ENCODE measurements at places on chromosomes 7 and 10. TPM values are rescaled to one million over a fixed set of nuclear protein-coding genes. Genes with fewer than 3 reads are reported as not detected.

The NPFFR1 gene
- total RNA-seq, result under 0.01 TPM

The PPIA gene
- total RNA-seq, result 1,792 TPM

DNA sequence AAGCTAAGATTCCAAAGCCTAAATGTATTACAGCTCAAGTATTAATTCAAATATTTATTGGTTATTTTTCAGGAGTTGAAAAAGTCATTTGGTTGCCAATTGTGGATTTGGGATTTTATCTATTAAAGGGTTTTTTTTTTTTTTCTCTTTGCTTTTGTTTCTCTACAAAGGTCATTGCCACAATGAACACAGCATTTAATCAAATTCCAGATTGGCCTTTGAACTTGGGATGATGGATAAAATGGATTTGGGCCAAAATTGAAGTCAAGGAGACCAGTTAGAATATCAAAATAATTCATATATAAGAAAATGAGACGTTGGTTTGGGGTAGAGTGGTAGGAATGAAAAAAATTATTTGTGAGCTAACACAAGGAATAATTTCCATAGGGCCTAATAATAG lies 9.6 kb downstream of the LIPN start:
- H3K36me3 ChIP-seq, result no peaks in the 10 kb centered on the region
- no peaks in the 10 kb centered on the region for H3K27me3 ChIP-seq
- no peak overlapping the region for H3K4me3 ChIP-seq
- DNase-seq, result no peak

DNA sequence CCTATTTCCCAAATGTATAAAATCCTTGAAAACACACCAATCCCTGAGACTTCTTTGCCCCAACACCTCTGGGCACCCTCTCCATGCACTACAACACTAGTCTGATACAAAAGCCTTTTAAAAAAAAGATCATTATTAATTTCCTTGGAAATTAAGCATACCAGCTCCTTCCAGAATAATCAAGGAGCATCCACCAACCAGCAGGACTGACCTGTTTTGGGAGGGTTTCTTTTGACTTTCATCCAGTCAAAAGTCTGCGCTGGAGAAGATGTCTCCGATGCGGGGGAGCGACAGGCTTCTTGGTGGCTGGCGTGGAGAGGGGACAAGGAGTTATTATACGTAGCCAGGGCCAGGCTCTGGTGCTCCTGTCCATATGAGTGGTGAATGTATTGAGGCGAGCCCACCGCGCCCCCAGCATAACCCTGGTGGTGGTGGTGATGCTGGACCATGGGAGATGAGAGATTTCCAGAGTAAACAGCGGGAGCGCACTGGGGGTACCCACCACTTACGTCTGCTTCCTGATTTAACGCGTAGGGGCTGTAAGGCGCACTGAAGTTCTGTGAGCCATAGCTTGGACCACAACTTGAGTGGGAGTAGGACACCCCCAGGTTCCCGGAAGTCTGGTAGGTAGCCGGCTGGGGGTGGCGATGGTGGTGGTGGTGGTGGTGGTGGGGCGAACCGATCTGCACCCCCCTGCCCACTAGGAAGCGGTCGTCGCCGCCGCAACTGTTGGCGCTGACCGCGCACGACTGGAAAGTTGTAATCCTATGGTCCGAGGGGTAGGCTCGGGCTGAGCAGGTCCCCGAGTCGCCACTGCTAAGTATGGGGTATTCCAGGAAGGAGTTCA lies 527 bp downstream of the HOXA1 start:
- H3K27ac ChIP-seq, result no peak overlapping the region
- peaks cover 18% of the 10 kb centered on the region for H3K4me1 ChIP-seq
- no peak for DNase-seq
- H3K4me3 ChIP-seq, result no peak overlapping the region
- H3K27me3 ChIP-seq, result peaks cover 26% of the 10 kb centered on the region

- H3K4me1 ChIP-seq, result peaks cover 61% of the 10 kb centered on the region
- DNase-seq, result peak; percentile 84
- H3K36me3 ChIP-seq, result peaks cover 6% of the 10 kb centered on the region
These were observed 677 bp downstream of the TSPAN14 start for GRCh38 chr10:80454513-80455460.

DNA sequence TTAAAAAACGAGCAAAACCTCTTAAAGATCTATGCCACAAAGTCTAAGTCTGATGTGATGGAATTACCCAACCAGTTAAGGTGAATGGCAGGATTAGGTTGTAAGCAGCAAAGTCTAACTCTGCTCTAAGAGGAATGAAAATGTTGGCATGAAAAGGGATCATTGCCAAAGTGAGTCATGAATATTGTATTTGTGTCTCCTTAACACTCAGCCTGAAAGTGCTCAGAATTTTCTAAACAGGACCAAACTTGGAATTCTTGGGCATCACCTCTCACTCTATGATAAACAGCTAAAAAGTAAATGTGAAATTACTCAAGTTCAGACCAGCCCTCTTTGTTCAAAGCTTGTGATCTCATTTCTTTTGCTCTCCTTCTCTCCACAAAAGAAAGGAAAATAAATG lies 27.0 kb downstream of the PPP1R3A start:
- H3K27me3 ChIP-seq, result no peaks in the 10 kb centered on the region
- no peak overlapping the region for H3K27ac ChIP-seq
- H3K4me1 ChIP-seq, result no peaks in the 10 kb centered on the region
- H3K36me3 ChIP-seq, result no peaks in the 10 kb centered on the region
- DNase-seq, result no peak

- H3K27ac ChIP-seq, result no peak overlapping the region
- DNase-seq, result no peak
- H3K4me1 ChIP-seq, result peaks cover 4% of the 10 kb centered on the region
- no peaks in the 10 kb centered on the region for H3K36me3 ChIP-seq
- H3K27me3 ChIP-seq, result no peaks in the 10 kb centered on the region
These were observed 259.0 kb downstream of the BBS9 start for GRCh38 chr7:33388332-33388731.

DNA sequence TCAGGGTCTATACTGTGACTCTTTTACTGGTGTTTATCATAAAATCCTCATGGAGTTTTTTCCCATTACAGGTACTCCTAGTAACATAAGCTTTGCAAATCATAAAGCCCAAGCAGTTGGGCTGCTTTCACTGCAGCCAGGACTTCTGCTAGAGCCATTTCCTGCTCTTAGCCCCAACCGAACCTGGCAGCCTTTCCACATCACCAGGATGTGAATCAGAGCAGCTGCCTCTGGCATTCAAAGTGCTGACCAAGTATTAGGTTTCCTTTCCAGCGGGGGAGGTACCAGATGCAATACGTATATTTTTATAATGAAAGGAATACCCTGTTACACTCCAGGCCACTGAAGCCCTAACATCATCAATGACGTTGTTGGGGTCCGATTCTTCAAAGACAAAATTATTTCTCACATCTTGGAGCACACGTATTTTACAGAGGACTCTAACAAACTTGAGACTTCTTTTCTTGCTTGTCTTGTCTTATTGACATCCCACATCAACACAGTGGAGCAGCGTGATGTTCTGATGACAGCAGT lies 3.6 kb upstream of the HTR5A start:
- H3K4me1 ChIP-seq, result no peaks in the 10 kb centered on the region
- H3K27me3 ChIP-seq, result no peaks in the 10 kb centered on the region
- H3K4me3 ChIP-seq, result no peak overlapping the region
- DNase-seq, result peak; percentile 3
- H3K36me3 ChIP-seq, result no peaks in the 10 kb centered on the region
- H3K27ac ChIP-seq, result no peak overlapping the region

GRCh38 chr7:76310102-76310957 lies 7.9 kb downstream of the HSPB1 start:
- peak overlapping the region; percentile 83 for H3K27ac ChIP-seq
- no peaks in the 10 kb centered on the region for H3K27me3 ChIP-seq
- H3K4me1 ChIP-seq, result peaks cover 42% of the 10 kb centered on the region
- peak; percentile 80 for DNase-seq

- no peak overlapping the region for H3K27ac ChIP-seq
- H3K27me3 ChIP-seq, result no peaks in the 10 kb centered on the region
- no peak for DNase-seq
- no peaks in the 10 kb centered on the region for H3K4me1 ChIP-seq
- H3K36me3 ChIP-seq, result no peaks in the 10 kb centered on the region
These were observed 11.2 kb upstream of the ARPC1A start for GRCh38 chr7:99314504-99314903.

GRCh38 chr10:97919012-97919411 lies 69.4 kb downstream of the GOLGA7B start:
- DNase-seq, result no peak
- H3K4me3 ChIP-seq, result no peak overlapping the region
- H3K36me3 ChIP-seq, result no peaks in the 10 kb centered on the region
- no peaks in the 10 kb centered on the region for H3K27me3 ChIP-seq
- H3K4me1 ChIP-seq, result peaks cover 47% of the 10 kb centered on the region

GRCh38 chr7:21883069-21883468 lies 62.6 kb downstream of the CDCA7L start:
- H3K27ac ChIP-seq, result no peak overlapping the region
- DNase-seq, result no peak
- no peaks in the 10 kb centered on the region for H3K27me3 ChIP-seq
- no peaks in the 10 kb centered on the region for H3K36me3 ChIP-seq
- no peaks in the 10 kb centered on the region for H3K4me1 ChIP-seq
- H3K4me3 ChIP-seq, result no peak overlapping the region

- no peaks in the 10 kb centered on the region for H3K27me3 ChIP-seq
- DNase-seq, result peak; percentile 26
- no peak overlapping the region for H3K4me3 ChIP-seq
- no peaks in the 10 kb centered on the region for H3K4me1 ChIP-seq
- H3K36me3 ChIP-seq, result no peaks in the 10 kb centered on the region
- H3K27ac ChIP-seq, result no peak overlapping the region
These were observed 54.6 kb upstream of the NRG3 start for GRCh38 chr10:81820418-81820817.

GRCh38 chr10:44902941-44903545 lies 8.1 kb upstream of the TMEM72 start:
- no peaks in the 10 kb centered on the region for H3K27me3 ChIP-seq
- DNase-seq, result peak; percentile 46
- H3K4me3 ChIP-seq, result no peak overlapping the region
- peaks cover 9% of the 10 kb centered on the region for H3K4me1 ChIP-seq
- no peaks in the 10 kb centered on the region for H3K36me3 ChIP-seq
- no peak overlapping the region for H3K27ac ChIP-seq

- no peaks in the 10 kb centered on the region for H3K27me3 ChIP-seq
- no peak for DNase-seq
- no peaks in the 10 kb centered on the region for H3K36me3 ChIP-seq
- H3K27ac ChIP-seq, result no peak overlapping the region
These were observed 538.5 kb downstream of the SUGCT start for GRCh38 chr7:40673285-40673684.

DNA sequence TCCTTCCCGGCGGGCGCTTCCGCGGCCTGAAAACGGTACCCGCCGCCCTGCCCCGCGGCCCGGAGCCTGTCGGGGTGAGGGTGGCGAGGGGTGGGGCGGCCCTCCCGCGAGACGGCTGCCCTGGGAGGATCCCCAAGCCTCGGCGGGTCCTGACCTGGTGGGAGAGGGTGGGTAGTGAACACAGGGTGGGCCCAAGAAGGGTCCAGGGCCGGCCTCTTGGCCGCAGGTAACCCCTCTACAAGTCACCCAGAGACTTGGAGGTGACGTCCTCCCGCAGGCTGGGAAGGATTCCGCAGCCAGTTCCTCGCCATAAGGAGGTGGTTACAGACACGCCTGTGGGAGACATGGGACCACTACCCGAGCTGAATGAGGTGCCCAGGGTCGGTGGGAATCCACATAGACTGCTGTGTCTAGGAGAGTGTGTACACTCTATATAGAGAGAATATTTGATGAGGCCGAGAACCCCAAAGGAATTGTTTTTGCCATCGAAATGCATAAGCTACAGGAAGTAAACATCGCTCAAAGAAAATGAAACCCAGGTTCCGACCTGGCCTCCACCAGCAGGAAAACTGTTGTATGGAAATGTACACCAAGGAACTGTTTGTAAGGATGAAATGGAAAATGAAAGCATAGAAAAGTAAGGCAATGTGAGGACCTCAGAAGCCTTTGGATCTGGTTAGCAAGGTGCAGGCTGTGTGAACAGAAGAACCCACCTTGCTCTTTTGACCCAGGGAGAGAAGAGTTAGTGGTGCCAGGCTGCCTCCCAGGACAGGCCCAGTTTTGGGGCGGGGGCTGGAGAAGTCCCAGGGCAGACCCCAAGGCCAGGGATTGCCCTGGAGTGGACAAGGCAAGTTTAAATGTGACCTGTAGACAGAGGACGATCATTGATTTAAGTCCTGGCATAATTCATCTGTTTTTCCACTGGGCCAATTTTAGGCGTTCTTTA lies 659 bp downstream of the OPTN start:
- no peaks in the 10 kb centered on the region for H3K36me3 ChIP-seq
- peak overlapping the region; percentile 82 for H3K27ac ChIP-seq
- H3K4me3 ChIP-seq, result peak overlapping the region; percentile 99
- H3K27me3 ChIP-seq, result no peaks in the 10 kb centered on the region
- peak; percentile 24 for DNase-seq
- no peaks in the 10 kb centered on the region for H3K4me1 ChIP-seq

DNA sequence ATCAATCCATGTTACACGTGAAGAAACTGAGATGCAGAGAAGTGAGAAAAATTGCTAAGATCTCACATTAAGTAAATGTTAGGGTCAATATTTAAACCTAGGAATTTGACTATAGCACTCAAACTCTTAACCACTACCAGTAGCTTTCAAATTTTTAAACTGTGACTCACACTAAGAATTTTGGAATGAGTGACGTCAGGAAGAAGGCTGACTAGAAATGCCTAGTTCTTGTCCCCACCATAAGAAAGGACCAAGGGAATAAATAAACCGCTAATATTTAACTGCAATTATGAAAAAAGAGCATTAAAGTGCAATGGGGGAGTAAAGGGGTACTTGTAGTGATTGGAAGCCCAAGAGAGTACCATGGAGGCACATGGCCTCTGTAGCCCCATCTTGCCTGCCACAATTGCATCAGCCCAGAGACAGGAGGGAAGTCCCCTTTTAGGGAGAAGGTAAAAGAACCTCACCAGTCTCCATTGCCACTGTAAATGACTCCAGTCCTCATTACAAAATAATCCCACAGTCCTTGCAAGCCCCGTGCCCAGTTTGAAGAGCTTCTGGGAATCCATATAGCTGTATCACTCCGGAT lies 3.5 kb upstream of the AKR1B1 start:
- DNase-seq, result no peak
- H3K36me3 ChIP-seq, result no peaks in the 10 kb centered on the region
- no peaks in the 10 kb centered on the region for H3K27me3 ChIP-seq
- H3K27ac ChIP-seq, result no peak overlapping the region

DNA sequence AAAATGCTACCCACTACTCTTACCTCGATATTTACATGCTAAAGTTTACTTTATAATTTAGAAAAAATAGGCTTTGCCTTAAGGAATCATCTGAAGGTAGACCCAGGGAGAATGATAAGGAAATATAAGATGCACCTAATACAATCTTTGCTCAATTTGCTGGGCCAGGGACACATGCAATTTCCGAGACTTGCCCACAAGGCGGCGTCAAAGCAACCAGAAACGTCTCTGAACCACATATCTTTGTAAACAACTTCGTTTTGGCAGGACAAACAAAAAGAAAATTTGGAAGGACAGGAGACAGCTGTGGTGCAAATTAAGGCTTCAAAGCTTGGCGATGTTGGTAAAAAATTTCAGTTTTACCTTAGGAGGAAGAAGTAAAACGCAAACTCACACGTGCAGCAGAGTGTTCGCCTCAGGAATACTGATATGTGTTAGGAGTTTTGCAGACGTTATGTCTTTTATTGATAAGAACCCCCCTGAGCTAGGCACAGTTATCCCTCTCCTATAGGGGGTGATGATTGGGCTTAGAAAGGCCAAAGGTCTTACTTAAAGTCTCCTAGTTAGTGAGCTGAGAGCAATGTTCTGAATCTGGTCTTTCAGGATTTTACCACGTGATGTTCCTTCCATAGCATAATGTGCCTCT lies 134.3 kb downstream of the PRKCQ start:
- no peaks in the 10 kb centered on the region for H3K36me3 ChIP-seq
- H3K27me3 ChIP-seq, result no peaks in the 10 kb centered on the region
- H3K4me3 ChIP-seq, result no peak overlapping the region
- no peaks in the 10 kb centered on the region for H3K4me1 ChIP-seq
- H3K27ac ChIP-seq, result no peak overlapping the region
- peak; percentile 41 for DNase-seq
